ENCODE measurements at places on chromosomes 12 and 14.
A peak's percentile ranks its signal among the peaks of the same experiment; 100 is the strongest.

GRCh38 chr14:35222872-35223466 lies 69.2 kb upstream of the PSMA6 start:
- no peak overlapping the region for H3K27ac ChIP-seq
- no peak overlapping the region for H3K4me3 ChIP-seq
- H3K36me3 ChIP-seq = no peaks in the 10 kb centered on the region
- H3K27me3 ChIP-seq = no peaks in the 10 kb centered on the region

GRCh38 chr12:16789204-16789790 lies 183.3 kb upstream of the LMO3 start:
- peak; percentile 73 for DNase-seq
- H3K4me1 ChIP-seq = peaks cover 20% of the 10 kb centered on the region
- no peaks in the 10 kb centered on the region for H3K27me3 ChIP-seq
- H3K36me3 ChIP-seq = no peaks in the 10 kb centered on the region

DNA sequence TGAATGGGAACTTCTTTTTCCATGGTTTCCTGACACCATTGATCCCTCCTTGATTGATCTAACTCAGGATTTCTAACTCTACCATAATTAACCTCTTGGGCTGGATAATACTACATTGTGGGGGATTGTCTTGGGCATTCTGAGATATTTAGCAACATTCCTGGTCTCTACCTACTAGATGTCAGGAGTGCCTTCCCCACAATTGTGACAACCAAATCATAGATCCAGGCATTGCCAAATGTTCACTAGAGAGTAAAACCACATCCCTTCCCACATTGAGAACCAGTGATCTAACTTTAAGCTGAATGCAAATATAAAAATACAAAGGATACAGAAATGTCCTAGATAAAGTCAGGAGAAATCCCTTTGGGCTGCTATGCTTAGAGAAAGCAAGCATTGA lies 36.9 kb upstream of the CCDC198 start:
- no peak overlapping the region for H3K4me3 ChIP-seq
- no peaks in the 10 kb centered on the region for H3K4me1 ChIP-seq
- no peaks in the 10 kb centered on the region for H3K27me3 ChIP-seq
- no peak overlapping the region for H3K27ac ChIP-seq
- DNase-seq = no peak

DNA sequence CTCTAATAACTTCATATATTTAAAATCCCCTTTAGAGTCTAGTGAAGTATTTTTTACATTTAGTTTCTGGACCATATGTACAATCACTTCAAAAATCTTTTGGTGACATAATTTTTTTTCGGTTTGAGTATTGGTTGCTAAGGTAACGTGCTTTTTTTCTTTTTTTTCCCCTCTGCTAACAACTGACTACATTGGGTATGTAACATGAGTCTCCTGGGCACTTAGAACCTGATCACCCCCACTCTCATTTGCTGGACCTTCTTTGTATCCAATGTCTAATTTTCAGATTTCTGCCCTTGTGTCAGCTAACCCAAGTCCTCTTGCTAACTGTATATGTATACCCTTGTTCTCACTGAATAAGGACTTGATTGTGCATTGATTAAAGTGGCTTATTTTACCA lies 592.9 kb upstream of the FLRT2 start:
- no peak overlapping the region for H3K4me3 ChIP-seq
- H3K27me3 ChIP-seq = no peaks in the 10 kb centered on the region
- no peaks in the 10 kb centered on the region for H3K36me3 ChIP-seq
- no peaks in the 10 kb centered on the region for H3K4me1 ChIP-seq
- DNase-seq = no peak
- no peak overlapping the region for H3K27ac ChIP-seq

GRCh38 chr14:54654605-54655004 lies 87.7 kb downstream of the SAMD4A start:
- DNase-seq = no peak
- H3K36me3 ChIP-seq = no peaks in the 10 kb centered on the region
- H3K4me1 ChIP-seq = no peaks in the 10 kb centered on the region

GRCh38 chr14:22491683-22492621 lies 97.1 kb downstream of the DAD1 start:
- no peak for DNase-seq
- no peaks in the 10 kb centered on the region for H3K36me3 ChIP-seq
- no peaks in the 10 kb centered on the region for H3K27me3 ChIP-seq
- H3K4me3 ChIP-seq = no peak overlapping the region
- H3K4me1 ChIP-seq = no peaks in the 10 kb centered on the region
